ENCODE measurements at places on chromosomes 1 and 21.

- H3K36me3 ChIP-seq, result no peaks in the 10 kb centered on the region
- no peak overlapping the region for H3K27ac ChIP-seq
- H3K27me3 ChIP-seq, result no peaks in the 10 kb centered on the region
- H3K4me3 ChIP-seq, result no peak overlapping the region
Measured at GRCh38 chr21:44975720-44976555, 36.1 kb downstream of the SLX9 start.

DNA sequence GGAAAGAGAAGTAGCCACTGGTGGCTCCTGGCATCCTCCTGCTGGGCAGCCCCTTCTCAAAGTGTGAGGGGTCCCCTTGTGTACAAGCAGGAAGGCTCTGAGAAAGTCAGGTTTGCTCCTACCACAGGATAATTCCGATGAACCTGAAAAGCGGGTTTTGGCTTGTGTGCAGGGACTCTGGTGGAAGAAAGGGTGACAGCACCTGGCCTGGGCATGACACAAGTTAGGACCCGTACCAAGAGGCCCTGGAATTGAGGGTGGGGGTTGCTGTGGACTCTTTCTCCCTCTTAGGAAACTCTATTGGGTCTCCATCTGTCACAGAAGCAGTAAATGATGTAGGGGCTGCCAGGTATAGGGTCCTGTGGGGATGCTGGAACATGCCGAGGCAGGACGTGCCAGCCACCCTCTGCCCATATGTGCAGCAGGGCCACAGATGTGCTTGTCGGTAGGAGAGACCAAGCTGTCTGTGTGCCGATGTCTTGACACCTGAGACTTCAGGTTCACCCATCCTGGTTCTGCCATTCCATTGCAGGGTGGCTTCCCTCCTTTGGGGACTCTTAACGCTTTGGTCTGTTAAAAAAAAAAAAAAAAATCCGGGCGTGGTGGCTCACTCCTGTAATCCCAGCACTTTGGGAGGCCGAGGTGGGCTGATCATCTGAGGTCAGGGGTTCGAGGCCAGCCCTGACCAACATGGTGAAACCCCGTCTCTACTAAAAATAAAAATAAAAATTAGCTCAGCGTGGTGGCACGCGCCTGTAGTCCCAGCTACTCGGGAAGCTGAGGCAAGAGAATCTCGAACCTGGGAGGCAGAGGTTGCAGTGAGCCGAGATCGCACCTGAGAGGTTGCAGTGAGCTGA lies 9.8 kb downstream of the C1orf35 start:
- H3K4me3 ChIP-seq, result no peak overlapping the region
- peaks cover 44% of the 10 kb centered on the region for H3K4me1 ChIP-seq
- no peak for DNase-seq
- no peak overlapping the region for H3K27ac ChIP-seq

DNA sequence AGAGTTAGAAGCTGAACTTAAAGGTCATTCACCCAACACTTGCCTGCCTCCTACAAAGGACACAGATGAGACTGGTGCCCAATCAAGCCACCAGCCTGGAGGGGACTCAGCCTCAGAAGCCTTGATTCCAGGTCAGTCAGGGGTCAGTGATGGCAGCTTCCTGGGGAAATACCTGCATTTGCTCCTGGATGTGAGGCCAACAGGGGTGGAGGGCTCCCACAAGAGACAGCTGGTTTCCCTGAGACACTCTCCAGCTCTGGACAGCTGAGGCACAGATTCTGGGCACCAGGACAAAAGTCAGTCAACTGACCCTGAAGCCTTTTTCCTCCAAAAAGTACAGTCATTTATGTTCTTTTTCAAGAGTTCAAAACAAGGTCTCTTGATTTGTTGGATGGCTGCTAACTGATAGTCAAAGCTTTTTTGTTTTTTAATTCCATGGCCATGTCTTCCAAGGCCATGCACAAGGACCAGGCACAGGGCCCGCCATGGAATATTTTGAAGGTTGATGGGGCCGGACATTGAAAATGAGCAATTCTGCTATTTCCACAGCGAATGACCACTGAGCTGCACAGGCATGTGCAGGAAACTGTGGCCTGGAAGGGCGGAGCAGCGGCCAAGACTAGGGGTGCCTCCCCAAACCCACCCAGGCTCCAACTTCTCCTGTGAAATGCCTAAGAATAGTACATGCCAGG lies 1.8 kb downstream of the C2CD2 start:
- no peaks in the 10 kb centered on the region for H3K4me1 ChIP-seq
- H3K4me3 ChIP-seq, result no peak overlapping the region
- no peaks in the 10 kb centered on the region for H3K36me3 ChIP-seq
- peaks cover 4% of the 10 kb centered on the region for H3K27me3 ChIP-seq
- DNase-seq, result no peak

- no peak overlapping the region for H3K4me3 ChIP-seq
- no peak overlapping the region for H3K27ac ChIP-seq
- H3K27me3 ChIP-seq, result no peaks in the 10 kb centered on the region
- H3K4me1 ChIP-seq, result peaks cover 3% of the 10 kb centered on the region
- DNase-seq, result no peak
Measured at GRCh38 chr1:36183309-36183856, 27.4 kb downstream of the MAP7D1 start.

DNA sequence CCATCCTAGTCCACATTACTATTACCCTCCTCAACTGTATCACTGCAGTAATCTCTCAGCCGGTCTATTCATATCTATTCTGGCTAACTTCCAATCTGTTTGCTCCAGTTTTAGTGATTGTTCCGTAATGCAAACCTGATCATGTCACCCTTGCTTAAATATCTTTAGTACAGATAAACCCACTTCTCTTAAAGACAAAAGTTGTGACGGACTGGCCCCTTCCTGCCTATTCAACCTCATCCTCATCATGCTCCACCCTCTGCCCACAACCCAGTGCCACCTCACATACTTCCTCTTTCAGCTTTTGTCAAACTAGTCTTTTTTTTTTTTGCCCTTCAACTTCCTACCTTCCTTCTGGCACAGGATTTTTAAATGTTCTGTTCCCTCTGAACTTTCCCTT lies 2.8 kb upstream of the C1orf162 start:
- peak; percentile 83 for DNase-seq
- peaks cover 4% of the 10 kb centered on the region for H3K36me3 ChIP-seq
- peak overlapping the region; percentile 83 for H3K27ac ChIP-seq
- peaks cover 60% of the 10 kb centered on the region for H3K4me1 ChIP-seq
- H3K4me3 ChIP-seq, result peak overlapping the region; percentile 74
- no peaks in the 10 kb centered on the region for H3K27me3 ChIP-seq

GRCh38 chr1:119603695-119604094 lies 44.4 kb downstream of the ZNF697 start:
- H3K27me3 ChIP-seq, result no peaks in the 10 kb centered on the region
- DNase-seq, result no peak
- no peak overlapping the region for H3K4me3 ChIP-seq
- H3K36me3 ChIP-seq, result no peaks in the 10 kb centered on the region
- H3K27ac ChIP-seq, result no peak overlapping the region
- no peaks in the 10 kb centered on the region for H3K4me1 ChIP-seq
